ENCODE measurements at places on chromosomes 4 and X.
A peak's percentile ranks its signal among the peaks of the same experiment; 100 is the strongest.

DNA sequence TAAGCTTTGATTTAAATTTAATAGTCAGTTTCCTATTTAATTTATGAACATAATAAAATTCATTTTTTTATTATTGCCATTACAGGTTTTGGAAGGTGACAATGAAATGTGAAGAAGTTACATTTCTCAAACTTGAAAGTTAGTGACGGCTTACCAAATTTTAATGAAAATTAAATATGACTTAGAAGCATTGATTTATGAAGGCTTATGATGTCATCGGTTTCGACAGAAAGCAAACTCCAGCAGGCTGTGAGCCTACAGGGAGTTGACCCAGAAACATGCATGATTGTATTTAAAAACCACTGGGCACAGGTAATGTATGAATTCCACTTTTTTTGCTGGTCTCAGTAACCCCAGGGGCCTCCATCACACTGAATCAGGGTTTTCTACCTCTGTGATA lies 157.1 kb downstream of the FHIP1A start:
- DNase-seq: no peak

GRCh38 chr4:10205223-10205622 lies 88.6 kb upstream of the WDR1 start:
- DNase-seq: no peak

- peak; percentile 56 for DNase-seq
Measured at GRCh38 chr4:184163813-184164212, 53.9 kb downstream of the ENPP6 start.

DNA sequence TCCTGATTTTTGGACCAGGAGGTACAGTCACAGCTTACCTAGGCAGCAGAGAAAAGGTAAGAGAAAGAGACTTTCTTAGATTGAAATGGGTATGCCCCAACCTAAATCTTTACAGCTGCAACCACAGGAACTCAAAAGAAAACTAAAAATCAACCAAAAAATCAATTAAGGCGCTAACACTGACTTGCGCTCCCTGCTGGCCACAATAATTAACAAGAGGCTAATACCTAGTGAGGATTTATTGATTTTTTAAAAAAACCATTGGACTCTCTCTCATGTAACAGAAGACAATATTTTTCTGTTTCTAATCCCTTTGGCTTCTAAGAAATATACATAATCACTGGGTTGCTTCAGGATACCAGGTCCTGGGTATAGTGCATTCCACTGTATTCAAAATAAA lies 153.9 kb upstream of the TENM3 start:
- no peak for DNase-seq

GRCh38 chr4:128502818-128503527 lies 215.4 kb upstream of the PGRMC2 start:
- DNase-seq: no peak

- DNase-seq: peak; percentile 13
Measured at GRCh38 chr4:99447079-99447478, 11.9 kb upstream of the ADH7 start.

DNA sequence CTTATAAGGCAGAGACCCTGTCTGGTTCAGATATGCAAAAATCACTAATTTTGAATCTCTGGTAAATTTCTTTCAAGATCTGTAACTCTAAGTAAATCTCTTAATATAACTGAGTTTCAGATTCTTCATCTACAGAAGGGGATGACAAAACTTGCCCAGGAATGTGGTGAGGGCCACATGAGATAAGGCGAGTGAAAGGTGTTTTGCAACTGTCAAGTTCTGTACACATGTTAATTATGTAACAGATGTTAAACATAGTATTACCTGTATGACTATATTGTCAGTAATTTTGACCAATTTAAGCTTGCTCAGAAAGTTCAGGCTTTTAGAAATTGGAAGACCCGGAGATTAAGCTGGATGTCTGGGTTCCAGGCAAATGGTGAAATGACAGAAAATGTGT lies 549 bp upstream of the GLRB start:
- no peak for DNase-seq
